ENCODE measurements at places on chromosomes 5 and 9.

GRCh38 chr5:161790926-161791325 lies 57.0 kb upstream of the GABRA1 start:
- no peak for DNase-seq

GRCh38 chr9:15711931-15712330 lies 159.1 kb downstream of the CCDC171 start:
- no peak for DNase-seq

DNA sequence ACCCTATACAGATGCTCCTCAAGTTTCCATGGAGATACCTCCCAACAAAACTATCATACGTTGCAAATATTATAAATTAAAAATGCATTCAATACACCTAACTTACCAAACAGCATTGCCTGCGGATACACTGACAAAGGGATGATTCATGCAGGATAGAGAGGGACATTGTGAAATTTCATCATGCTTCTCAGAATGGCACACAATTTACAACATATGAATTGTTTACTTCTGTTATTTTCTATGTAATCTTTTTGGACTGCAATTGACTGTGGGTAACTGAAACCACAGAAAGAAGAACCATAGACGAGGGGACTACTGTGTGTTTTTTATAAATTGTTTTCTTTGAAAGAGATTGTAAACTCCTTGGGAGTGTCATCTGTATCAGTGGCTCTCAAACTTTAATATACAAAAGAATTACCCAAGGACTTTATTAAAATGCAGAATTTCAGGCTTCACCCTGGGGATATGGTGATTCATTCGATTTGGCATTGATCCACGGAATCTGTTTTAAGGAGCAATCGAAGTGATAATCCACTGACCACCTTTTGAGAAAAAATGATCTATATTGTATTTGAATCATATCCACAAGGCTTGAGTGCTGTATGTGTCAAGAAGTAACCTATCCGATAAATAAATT lies 146.4 kb downstream of the SGCD start:
- no peak for DNase-seq

DNA sequence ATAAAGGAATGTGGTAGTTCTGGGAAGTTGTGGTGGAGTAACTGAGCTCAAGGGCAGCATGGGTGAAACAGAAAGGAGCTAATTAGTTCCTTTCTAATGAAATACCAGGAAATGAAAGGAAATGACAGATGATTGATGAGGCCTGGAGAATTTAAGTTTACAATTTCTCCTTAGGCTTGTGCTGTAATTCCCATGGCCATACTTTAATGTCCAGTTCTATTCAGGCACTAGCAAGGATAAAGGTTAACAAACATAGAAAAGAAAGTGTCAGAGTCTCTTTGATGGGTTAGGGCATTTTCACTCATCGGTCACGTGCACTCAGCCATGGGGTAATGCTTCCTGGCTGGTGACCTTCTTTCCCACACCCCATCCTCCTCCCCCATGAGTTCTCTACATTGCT lies 70.3 kb downstream of the CTSL start:
- no peak for DNase-seq

GRCh38 chr5:168976311-168976970 lies 324.5 kb downstream of the SLIT3 start:
- DNase-seq = no peak

GRCh38 chr9:82456642-82457041 lies 468.1 kb downstream of the SPATA31D1 start:
- DNase-seq = no peak

GRCh38 chr5:176373100-176373818 lies 8.0 kb downstream of the ARL10 start:
- no peak for DNase-seq

- no peak for DNase-seq
These were observed 32.0 kb upstream of the TTLL11 start for GRCh38 chr9:122125158-122125508.
